Stimulated activated CD8-positive, alpha-beta memory T cell treated with anti-CD3 and anti-CD28 coated beads, Interleukin-4, amount 100 ng/mL, for 24 hours (primary cell): ENCODE measurements at places on chromosomes 16 and 17.
A peak's percentile ranks its signal among the peaks of the same experiment; 100 is the strongest.

- DNase-seq, result no peak
These were observed 4.8 kb downstream of the SOX8 start for GRCh38 chr16:986411-986810.

GRCh38 chr17:8120520-8121406, 2.4 kb upstream of the ALOXE3 start:
- peak; percentile 69 for DNase-seq

DNA sequence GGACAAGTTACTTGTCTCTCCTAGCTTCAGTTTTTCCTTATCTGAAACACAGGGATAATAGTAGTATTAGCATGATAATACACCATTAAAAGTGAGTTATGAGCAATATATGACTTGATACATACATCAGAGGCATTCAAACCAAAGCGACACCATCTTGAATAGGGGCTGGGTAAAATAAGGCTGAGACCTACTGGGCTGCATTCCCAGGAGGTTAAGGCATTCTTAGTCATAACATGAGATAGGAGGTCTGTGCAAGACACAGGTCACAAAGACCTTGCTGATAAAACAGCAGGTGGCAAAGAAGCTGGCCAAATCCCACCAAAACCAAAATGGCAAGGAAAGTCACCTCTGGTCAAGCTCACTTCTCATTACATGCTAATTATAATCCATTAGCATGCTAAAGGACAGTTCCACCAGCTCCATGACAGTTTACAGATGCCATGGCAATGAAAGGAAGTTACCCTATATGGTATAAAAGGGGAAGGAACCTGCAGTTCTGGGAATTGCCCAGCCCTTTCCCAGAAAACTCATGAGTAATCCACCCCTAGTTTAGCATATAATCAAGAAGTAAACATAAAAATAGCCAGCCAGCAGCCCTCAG, 37.2 kb upstream of the HS3ST3A1 start:
- no peak for DNase-seq

GRCh38 chr17:36939802-36940312, 2.6 kb downstream of the LHX1 start:
- DNase-seq, result no peak

DNA sequence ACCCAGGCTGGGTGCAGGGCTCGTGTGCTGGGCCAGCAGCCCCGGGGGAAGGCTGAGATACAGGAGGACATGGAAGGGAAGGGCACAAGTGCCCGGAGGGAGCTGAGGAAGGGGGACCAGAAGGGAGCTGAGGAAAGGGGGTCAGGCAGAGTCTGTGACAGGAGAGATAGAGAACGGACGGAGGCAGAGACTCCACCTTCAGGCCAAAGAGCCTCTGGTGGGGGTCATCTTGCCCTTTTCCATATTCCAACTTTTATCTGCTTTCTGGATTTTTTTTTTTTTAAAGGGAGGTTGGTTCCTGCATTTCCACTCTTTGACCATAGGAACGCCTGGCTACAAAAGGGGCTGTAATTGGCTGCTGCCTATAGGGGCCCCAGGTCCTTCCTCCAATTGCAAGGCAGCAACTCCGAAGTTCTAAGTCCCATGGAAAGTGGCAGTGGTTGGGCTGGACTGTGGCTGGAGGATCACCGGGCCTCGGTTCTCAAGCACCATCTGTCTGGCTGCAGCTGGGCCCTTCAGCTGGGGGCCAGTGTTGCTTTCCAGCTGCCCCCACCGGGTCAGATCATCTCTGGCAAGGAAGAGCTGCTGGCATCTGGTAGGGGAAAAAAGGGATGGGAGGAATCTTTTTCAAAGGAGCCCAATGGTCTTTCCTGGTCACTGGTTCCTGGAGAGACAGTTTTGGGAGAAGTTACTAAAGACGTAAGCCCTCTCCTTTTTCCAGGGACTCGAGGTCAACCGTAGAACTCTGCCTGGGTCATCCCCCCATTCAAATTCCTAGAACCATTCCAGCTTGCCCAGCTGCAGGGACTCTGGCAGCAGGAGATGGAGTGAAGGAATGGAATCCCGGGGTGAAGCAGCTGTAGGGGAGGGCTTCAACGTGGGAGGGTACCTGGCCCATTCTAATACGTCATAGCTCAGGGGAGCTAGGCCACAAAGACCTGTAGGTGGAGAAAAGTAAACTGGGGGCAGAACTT, 13.1 kb upstream of the MRPS23 start:
- DNase-seq, result no peak

DNA sequence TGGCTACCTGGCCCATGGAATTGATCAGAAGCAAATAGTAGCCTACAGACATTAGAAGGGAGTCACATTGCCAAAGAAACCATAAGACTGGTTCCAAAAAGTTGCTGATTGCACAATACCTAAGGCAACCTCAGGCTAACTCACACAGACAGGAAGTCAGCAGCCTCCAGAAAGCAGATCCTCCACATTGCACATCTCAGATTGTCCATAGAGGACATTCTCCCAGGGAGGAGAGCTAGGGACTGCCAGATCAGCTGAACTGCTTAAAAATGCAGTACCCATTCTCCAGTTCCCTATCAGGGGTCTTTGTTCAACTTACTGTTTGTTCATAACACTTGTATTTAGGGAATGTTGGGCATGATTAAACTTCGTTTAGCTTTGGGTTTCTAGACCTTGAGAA, 4.2 kb downstream of the CCL3 start:
- no peak for DNase-seq

DNA sequence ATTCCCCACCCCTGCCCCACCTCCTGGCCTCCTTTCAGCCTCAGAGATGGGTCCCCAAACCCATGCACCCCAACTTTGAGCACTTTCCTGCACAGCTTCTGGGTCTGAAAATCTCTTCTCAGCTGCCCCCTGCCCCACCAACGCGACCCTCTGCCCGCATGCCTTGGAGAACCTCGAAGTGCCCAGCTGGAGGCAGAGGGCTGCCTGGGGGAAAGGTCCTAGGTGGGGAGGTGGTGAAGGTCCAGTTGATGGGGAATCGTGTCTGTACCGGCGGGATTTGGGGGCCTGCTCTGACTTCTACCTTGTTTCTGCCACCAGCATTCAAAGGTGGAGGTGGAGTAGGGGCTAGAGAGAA, 1.3 kb downstream of the NKD1 start:
- no peak for DNase-seq

GRCh38 chr17:21021208-21021803, 21.5 kb downstream of the USP22 start:
- no peak for DNase-seq

- DNase-seq, result no peak
These were observed 15.6 kb upstream of the NKD1 start for GRCh38 chr16:50532576-50532975.

DNA sequence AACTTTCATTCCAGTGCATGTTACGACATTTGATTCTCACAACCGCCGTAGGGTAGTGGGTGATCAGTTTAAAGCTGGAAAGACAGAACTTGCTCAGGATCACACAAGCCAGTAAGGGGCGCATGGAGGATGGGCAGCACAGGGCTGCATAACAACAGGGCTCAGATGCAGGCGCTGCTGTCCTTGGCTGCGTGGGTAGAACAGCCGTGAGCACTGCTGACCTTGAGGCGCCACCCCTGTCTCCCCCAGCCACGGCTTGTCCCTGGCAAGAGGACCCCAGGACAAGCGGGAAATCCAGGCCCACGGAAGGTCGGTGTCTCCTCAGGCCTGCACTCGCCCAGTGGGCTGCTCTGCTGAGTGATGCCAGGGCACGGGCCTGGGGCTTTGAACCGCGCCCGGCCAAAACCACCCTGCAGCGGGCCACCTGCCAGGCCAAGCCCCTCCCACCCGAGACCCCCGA, 84.7 kb downstream of the LMF1 start:
- DNase-seq, result no peak
